A549 treated with CpdA at 1 μM for 4 hours (cell line): ENCODE measurements at places on chromosomes 12 and 14. TPM values are rescaled to one million over a fixed set of nuclear protein-coding genes. Genes with fewer than 3 reads are reported as not detected.

Gene TMPRSS12
- not detected in 5 replicates for total RNA-seq

Gene ST8SIA1
- 0.06 to 0.08 TPM in 2 of 5 replicates, not detected in the others for total RNA-seq

Gene PIWIL1
- not detected in 5 replicates for total RNA-seq

Gene PPP4R3A
- 68.5 to 104 TPM (median 69.1 TPM) in 5 replicates for total RNA-seq

Gene FITM1
- total RNA-seq, result 0.13 TPM in 1 of 5 replicates, not detected in the others

Gene NTS
- 61.9 to 82.2 TPM (median 75.1 TPM) in 5 replicates for total RNA-seq

Gene ERP27
- total RNA-seq, result not detected in 5 replicates

Gene SLIRP
- 395 to 456 TPM (median 403 TPM) in 5 replicates for total RNA-seq

Gene HOXC12
- total RNA-seq, result not detected in 5 replicates

Gene MTA1
- 57.8 to 88.0 TPM (median 75.8 TPM) in 5 replicates for total RNA-seq

Gene IRAK3
- 0.03 to 0.09 TPM (median 0.06 TPM) in 5 replicates for total RNA-seq

Gene MUCL1
- total RNA-seq, result not detected in 5 replicates

Gene HOXC4
- 2.4 to 4.2 TPM (median 4.0 TPM) in 5 replicates for total RNA-seq

Gene ABCD2
- not detected in 5 replicates for total RNA-seq

Gene MYH6
- total RNA-seq, result not detected in 5 replicates

Gene KERA
- not detected in 5 replicates for total RNA-seq

Gene GDF3
- not detected in 5 replicates for total RNA-seq

Gene ZCCHC8
- 25.7 to 27.5 TPM (median 26.4 TPM) in 5 replicates for total RNA-seq

Gene GALNT8
- total RNA-seq, result not detected in 5 replicates

Gene NDUFA12
- 131 to 149 TPM (median 136 TPM) in 5 replicates for total RNA-seq

Gene ANKS1B
- 0.24 to 0.63 TPM (median 0.47 TPM) in 5 replicates for total RNA-seq

Gene NEUROD4
- not detected in 5 replicates for total RNA-seq

Gene KCNA5
- total RNA-seq, result not detected in 5 replicates

Gene TBC1D30
- total RNA-seq, result 1.8 to 2.5 TPM (median 2.0 TPM) in 5 replicates

Gene RBMS2
- total RNA-seq, result 10.4 to 16.3 TPM (median 14.0 TPM) in 5 replicates

Gene RPS6KL1
- 0.23 to 0.82 TPM (median 0.50 TPM) in 5 replicates for total RNA-seq

Gene GPR132
- total RNA-seq, result 0.34 to 0.81 TPM (median 0.51 TPM) in 5 replicates

Gene BDKRB1
- total RNA-seq, result 0.47 to 1.9 TPM (median 1.8 TPM) in 5 replicates
